Fibroblast of skin of right quadriceps (primary cell): ENCODE measurements at places on chromosomes 7 and 10.

GRCh38 chr10:80968903-80969302, 431.2 kb downstream of the SH2D4B start:
- no peak for DNase-seq

DNA sequence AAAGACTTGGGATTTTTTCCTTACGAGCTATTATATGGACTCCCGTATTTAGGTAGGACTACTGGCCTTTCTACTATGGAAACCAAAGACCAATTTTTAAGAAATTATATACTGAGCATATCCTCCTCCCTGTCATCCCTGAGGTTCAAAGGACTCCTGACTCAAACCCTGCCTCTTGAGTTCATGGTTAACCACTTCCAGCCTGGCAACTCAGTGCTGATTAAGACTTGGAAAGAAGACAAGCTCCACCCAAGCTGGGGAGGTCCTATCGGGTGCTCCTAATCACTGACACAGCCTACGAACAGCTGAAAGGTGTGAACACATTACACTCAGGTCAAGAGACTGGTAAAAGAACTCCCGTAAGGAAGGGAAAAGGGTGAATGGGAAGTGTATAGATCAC, 66.8 kb downstream of the LYZL2 start:
- no peak for DNase-seq

GRCh38 chr7:24075426-24075810, 208.6 kb upstream of the NPY start:
- peak; percentile 19 for DNase-seq

DNA sequence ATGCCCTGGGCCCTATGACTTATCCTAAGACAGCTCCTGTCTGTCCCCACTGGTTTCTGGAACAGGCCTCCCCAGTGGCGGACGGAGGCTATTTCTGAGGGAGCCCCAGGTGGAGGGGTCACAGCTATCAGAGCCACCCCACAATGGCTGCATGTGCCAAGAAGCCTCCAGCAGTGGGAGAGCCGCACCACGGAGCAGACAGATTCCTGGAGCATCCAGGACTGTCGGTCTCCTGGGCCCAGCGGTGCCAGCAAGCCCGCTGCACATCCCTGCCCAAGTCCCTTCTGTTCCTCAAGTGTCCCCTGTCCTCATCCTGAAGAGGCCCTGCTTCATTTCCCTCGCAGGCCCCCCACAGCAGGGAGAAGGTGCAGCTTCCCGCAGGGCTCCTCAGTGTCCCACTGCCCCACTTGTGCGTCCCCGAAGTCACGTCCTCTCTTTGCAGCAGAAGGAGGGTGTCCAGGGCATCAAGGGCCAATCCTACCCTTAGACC, 193.0 kb upstream of the SHH start:
- no peak for DNase-seq

GRCh38 chr10:76839276-76839675, 798.3 kb downstream of the KCNMA1 start:
- DNase-seq: no peak

GRCh38 chr10:127866276-127867013, 26.3 kb downstream of the CLRN3 start:
- DNase-seq: no peak

DNA sequence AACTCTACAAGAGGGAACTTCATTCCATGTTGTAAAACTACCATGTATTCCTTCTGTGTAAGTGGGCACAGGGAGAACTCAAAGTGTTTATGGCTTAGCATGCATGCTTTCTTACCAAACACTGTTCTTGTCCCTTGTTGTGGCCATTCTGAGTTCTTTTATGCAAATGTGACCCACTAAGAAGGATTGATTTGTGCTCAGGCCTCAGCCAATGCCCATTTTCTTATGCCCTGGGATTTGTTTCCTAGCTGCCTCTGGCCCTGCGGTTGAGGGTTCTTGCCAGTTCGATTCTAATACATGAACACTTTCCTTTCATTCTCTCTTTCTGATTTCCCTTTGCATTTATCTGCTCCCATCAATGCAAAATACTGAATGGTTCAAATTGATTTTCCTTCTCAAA, 316.7 kb downstream of the NRG3 start:
- DNase-seq: no peak

- DNase-seq: no peak
Measured at GRCh38 chr7:141208539-141208938, 134.7 kb downstream of the TMEM178B start.

DNA sequence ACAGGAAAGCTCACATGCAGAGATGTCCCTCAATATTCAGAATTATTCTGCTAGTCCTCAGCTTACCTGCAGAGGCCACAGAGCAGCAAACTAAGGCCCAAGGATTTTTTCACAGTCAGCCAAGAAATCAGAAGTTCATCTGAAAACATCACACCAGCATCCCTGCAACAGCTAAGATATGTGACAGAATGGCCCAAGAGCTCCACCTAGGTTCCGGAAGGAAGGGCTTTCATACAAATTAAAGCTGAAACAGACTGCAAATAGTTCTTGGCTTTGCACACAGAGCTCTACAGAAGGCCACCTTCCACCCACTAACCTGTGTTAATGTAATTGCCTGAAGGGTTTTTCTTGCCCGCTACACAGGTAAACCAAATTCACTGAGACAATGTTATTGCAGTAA, 438.8 kb upstream of the C7orf33 start:
- DNase-seq: no peak

DNA sequence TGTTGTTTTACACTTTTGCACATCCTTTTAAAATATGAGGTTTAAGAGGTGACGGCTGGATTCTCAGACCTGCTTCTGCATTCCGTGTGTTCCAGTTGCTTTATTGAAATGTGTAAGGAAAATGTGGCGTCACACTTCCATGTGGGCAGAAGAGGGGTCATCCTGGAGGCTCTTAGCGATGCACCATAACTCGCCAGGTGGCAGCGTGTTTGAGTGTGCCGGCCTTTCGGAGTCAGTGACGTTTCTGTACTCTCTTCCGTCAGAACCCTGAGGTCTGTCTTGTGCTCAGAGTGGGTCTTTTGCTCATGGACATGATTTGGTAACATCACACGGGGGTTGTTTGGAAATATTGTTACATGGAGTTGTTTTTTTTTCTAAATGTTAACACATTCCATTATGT, 9.1 kb downstream of the PPP2R2D start:
- DNase-seq: no peak

DNA sequence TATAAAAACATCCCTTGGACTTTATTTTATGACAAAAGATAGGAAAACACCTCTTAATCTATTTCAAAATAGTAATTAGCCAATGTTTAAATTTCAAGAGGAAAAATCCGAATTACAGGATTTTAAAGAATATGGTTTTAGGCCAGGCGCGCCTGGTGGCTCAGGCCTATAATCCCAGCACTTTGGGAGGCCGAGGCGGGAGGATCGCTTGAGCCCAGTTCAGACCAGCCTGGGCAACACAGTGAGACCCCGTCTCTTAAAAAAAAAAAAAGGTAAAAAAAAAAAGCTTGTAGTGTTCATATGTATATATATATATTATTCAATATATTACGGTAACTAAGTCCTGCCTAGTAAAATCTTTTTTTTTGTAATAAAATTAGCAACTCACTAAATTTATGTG, 1.4 kb downstream of the BNIP3 start:
- DNase-seq: no peak

- no peak for DNase-seq
Measured at GRCh38 chr10:33665501-33665900, 331.0 kb upstream of the NRP1 start.

- peak; percentile 5 for DNase-seq
Measured at GRCh38 chr7:155412416-155413253, 45.3 kb upstream of the EN2 start.

DNA sequence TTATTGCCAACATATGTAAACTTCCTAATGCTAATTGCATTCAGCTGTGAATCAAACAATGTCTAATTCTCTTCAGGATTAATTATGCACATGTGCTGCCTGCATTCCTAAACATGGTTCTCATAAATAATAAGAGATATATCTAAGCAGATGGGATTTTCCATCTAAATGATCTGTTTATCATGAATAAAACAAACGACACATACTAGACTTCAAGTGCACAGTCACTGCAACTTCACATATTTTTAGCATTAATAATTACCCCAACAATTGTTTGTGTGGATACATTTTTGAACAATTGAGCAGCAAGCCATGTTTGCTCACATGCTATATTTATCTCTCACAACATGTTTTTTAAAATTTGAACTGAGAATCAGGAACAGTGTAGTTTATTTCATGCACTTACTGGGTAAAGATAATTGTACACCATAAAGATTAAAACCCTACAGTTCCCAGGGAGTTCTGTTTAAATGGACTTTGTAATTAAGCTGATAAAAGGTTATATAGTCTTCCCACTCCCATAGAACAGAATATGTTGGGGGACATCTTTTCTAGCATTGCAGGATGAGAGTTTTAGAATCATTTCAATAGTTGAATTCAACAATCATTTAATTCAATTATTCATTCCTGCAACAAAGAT, 378.5 kb downstream of the MDFIC start:
- peak; percentile 74 for DNase-seq

GRCh38 chr10:95485056-95485844, 75.9 kb downstream of the SORBS1 start:
- DNase-seq: no peak

DNA sequence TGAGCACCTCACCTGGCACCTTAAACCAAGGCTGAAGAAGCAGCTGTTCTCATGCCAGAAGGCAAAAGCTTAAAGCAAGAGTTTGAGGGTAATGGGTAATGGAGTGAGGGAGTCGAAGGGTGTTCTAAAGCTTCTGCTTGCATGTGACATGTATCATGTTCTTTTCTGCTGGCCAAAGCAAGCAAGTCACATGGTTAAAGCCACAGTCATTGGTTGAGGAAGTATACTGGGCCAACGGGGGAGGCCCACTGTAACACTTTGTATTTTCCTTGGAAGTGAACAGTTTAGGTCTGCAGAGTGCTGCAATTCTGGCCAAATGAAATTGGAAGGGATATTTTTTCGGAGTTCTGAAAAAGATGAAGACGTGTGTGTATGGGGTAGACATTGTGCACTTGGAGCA, 75.7 kb downstream of the REEP3 start:
- no peak for DNase-seq

DNA sequence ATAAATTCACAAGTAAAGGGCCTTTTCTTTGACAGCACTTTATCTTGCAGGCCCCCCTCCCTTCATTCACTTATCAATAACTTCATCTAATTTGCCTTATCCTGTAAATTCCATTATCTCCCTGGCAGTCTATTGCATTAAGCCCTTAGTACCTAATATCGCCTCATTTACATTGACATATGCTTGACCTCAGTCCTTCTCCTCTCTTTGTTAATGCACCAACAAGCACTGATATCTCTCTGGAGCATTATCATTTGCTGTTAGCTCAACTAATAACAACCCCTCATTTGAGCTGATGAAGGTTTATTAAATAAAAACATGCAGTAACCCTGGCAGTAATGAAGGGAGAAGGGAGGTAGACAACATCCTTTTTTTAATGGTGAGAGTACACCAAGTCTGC, 46.8 kb downstream of the EXOC4 start:
- no peak for DNase-seq

DNA sequence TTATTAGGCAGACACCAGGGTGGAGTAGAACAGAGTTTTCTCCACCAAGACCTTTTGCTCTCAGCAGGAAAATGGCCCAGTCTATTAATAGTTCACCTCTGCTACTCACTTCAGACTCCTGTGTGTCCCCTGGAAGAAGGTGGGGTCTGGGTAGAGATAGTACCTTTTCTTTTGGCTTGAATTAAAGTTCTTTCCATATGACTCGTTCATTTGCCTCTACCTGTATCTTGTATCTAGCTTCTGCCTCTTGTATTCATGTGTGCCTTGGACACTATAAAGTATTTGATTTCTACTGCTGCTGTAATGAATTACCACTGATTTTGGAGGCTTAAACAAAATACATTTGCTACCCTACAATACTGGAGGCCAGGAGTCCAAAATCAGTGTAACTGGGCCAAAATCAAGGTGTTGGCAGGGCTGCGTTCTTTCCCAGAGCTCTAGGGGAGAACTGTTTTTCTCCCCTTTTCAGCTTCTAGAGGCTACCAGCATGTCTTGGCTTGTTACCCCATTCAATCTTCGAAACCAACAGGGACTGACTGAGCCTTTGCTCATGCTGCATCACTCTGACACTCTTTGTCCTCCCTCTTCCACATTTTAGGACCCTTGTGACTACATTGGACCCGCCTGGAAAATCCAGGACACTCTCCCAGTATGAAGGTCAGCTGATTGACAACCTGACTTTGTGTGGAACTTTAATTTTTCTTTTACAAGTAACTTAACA, 155.6 kb upstream of the PRSS58 start:
- no peak for DNase-seq

DNA sequence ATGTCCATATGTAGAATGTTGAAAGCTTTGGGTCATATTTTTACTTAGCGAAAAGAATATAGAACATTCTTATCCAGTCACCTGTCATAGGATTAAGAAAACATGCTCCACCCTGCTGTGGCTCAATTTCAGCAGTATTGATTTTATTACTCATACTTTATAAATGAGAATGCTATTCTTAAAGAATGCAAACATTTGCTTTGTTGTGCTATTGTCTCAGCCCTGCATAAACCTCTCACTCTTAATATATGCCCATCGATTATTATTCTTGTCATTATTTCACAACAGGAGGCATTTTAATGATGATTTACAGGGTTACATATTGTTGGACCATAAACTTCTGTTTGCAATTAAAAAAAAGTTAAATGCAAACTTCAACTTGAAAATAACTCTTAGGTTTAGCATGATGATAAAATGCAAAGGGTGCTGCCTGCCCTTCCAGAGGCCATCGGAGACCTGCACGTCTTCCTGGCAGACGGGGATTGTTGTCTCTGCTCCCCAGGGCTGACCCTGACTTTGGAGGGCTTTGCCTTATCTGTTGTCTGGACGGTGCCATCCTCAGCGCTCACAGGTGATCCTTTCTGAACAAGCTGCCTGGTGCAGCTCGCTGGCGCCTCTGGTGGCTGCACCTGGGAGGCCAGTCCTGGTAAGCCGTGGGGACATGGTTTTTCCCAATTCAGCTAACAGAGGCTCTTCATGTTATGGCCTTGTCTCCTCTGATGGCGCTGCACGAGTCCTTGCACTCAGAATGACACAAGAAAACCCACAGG, 50.0 kb upstream of the SHH start:
- DNase-seq: no peak

GRCh38 chr10:5522913-5523560, 1.7 kb upstream of the CALML3 start:
- DNase-seq: no peak

DNA sequence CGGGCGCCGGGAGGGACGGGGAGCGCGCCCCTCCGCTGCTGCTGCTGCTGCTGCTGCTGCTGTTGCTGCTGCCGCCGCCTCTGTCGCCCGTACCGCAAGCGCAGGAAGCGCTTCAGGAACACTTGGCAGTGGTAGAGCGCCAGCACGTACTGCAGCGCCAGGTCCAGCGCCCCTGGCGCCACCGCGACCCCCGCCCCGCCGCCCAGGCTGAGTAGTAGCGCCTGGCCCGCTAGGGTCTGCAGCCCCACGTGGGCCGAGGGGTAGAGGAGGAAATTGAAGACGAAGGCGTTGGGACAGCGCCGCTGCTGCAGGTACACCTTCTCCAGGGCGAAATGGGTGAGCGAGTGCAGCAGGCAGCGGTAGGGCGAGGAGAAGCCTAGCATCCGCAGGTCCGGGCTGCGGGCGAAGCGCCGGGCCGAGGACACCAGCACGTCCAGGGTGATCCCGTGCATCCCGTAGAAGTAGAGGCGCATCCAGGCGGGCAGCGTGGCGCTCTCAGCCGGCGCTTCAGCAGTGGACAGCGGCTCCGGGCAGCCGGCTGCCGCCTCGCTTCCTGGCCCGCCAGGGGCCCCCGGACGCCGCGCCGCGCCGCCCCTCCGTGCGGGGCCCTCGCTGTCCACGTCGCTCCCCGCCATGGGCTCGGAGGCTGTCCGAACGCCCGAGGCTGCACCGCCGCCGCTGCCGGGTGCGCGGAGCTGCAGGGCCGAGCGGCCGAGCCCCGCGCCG, at the start of gene TMEM229A:
Gene TMEM229A (minus strand): TSS at position 699 of the 726 bp plus-strand sequence. CDS start 64 bp downstream, at position 635.
- peak; percentile 0 for DNase-seq

GRCh38 chr7:40682696-40683095, 547.9 kb downstream of the SUGCT start:
- peak; percentile 47 for DNase-seq
